ENCODE measurements at places on chromosomes 4 and X.
A peak's percentile ranks its signal among the peaks of the same experiment; 100 is the strongest.

- no peak for DNase-seq
Observed at GRCh38 chr4:29002151-29002550, 1718.0 kb upstream of the PCDH7 start.

DNA sequence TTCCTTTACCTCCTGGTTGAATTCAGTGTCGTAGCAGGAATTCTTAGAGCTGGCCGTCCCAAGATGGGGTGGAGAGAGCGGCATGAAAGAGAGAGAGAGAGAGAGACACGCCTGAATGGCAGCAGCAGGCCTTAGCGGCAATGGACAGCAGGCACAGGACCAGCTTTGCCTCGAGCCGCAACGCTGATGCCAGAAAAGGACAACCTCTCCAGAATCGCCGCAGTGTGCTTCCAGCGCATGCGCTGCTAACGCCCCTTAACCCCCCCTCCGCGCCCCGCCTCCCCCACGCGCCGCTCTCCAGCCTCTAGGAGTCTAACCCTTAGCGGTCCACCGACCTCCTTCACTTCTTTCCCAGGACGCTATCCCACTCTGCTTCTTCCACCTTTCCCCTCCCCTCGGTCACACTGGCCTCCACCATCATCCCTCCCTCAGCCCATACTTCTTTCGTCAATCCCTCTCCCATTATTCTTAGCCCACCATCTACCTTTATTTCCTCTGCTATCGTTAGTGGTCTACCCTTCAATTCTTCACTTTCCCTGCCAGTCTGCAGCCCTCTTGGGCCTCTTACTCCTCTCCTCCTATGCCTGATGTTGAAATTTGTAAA lies 10.5 kb upstream of the ZCCHC13 start:
- DNase-seq: peak; percentile 72

DNA sequence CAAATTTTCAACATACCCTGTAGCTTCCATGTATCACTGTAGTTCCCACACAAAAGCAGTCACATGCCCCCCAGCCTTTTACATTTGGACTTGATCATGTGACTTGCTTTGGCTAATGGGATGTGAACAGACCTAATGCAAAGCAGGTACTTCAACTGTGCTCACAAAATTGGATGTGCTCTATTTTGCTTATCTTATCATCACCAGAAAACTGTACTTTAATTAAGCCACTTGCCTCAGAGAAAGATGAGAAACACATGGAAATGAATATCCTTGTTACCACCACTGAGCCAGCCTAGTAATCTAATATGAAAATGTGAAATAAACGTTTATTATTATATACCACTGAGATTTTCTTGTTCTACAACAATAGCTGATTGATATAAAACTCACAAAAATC lies 402.7 kb upstream of the HTR2C start:
- DNase-seq: no peak

GRCh38 chrX:44094821-44095530 lies 121.8 kb upstream of the NDP start:
- no peak for DNase-seq

GRCh38 chr4:78749258-78749971 lies 26.7 kb upstream of the BMP2K start:
- no peak for DNase-seq

GRCh38 chr4:185656467-185656931 lies 121.2 kb upstream of the PDLIM3 start:
- DNase-seq: no peak

DNA sequence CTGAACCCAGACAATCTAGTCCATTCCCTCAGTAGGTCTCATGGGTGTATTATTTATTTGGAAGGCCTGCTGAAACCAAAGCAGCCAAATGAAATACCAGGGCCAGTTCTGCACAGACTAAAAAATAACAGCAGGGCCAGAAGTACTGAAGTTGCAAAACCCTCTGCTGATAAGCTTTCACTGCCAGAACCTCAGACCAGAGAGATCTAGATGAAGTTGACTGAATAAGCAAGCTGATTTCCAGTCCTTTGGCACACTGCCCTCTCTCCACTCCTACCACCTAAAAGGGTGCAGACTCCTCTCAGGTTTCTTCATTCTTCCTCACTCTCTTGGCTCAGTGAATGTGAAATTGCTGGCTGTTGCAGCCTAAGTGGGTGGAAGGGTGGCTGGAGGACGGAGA lies 276.7 kb upstream of the KLF3 start:
- no peak for DNase-seq

DNA sequence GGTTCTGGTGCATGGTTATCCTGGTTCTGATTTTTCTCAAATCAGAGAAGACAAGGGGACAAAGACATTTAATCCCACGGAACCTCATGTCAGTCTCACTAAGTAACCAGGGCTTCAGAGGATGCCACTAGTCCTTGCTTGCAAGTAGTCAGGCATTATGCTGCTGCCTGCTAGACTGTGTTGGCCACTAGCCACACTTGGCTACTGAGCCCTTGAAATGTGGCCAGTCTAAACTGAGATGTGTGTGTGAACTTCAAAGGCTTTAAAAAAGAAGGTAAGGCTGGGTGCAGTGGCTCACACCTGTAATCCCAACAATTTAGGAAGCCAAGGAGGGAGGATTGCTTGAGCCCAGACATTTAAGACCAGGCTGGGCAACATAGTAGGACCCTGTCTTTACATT lies 48.6 kb upstream of the IGFBP7 start:
- DNase-seq: no peak

DNA sequence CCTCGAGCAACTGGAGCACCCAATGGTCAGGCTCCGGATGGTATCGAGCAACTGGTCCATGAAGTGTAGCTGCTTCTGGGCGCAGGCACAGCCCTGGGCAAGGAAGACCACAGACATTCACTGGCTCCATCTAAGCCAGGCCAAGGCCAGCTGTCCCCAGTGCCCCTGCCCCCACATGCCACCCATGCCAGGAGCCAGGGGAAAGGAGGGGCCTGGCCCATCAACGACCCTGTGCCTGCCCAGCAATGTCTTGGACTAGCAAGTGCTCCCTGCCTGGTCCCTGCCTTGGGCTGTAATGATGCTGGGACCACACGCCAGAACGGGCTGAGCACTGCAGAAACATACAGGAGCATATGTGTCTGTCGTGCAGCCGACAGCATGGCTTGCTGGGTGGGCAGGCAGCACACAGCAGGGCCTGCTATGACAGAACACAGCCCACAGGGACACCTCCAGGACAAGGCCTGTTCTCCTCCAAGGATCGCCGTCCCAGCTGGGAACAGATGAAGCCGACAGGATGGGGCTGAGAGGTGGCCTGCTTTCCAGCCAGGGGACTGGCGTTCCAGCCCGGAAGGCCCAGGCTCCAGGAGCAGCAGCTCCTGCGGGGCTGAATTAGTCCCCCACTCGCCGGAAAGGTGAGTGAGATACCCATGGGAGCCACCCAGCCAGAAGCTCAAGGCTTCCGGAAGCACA lies 11.4 kb upstream of the TREX2 start:
- no peak for DNase-seq

- DNase-seq: no peak
Observed at GRCh38 chrX:4830880-4831557, 1117.6 kb upstream of the PRKX start.

DNA sequence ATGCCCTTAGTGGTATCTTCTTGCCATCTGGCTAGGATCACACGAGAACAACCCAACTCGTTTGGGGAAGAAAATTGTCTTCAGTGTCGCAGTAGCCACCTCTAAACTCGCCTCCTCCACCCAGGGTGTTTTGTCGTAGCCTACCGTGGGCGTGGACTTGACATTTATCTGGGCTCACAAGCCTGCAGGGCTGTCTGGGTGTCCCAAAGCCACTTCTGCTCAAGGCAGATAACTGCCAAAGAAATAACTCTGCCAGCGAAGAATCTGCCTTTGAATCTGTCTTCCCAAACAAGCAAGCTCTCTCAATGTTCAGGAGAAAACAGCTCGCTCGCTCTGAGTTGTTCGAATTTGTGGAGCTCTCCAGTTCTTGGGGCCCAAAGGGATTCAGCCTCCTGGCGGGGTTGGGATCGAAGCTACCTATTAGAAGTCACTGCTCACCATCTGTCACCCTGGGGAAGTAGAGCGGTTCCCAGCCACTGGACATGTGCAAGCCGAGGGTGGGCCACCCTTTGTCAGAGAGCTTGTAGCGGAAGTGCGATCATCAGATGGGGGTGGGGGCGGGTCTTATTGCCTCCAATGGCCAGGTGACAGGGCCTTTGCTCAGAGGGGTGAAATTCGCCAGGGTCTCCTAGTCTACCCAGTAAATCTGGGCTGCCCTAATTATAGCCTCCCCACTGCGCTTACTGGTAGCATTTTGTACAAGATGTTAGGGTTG lies 14.8 kb downstream of the BLOC1S4 start:
- DNase-seq: peak; percentile 64

DNA sequence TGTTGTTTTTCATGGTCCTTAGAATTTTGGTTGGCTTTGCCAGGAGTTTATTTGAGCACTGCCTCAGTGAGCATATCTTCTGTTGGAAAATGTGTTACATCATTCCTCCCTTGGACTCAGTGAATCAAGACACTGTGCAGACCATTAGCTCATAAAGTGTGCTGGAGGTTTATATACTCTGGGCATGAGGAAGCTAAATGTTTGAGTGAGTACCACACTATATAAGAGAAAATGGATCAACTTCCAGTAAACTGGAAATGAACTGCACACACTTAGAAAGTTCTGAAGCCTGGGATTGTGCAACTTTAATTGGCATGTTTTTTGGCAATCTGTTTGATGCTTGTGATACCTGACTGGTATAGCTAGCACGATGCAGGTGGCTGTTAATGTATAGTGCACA lies 75.9 kb downstream of the LIMCH1 start:
- DNase-seq: no peak

DNA sequence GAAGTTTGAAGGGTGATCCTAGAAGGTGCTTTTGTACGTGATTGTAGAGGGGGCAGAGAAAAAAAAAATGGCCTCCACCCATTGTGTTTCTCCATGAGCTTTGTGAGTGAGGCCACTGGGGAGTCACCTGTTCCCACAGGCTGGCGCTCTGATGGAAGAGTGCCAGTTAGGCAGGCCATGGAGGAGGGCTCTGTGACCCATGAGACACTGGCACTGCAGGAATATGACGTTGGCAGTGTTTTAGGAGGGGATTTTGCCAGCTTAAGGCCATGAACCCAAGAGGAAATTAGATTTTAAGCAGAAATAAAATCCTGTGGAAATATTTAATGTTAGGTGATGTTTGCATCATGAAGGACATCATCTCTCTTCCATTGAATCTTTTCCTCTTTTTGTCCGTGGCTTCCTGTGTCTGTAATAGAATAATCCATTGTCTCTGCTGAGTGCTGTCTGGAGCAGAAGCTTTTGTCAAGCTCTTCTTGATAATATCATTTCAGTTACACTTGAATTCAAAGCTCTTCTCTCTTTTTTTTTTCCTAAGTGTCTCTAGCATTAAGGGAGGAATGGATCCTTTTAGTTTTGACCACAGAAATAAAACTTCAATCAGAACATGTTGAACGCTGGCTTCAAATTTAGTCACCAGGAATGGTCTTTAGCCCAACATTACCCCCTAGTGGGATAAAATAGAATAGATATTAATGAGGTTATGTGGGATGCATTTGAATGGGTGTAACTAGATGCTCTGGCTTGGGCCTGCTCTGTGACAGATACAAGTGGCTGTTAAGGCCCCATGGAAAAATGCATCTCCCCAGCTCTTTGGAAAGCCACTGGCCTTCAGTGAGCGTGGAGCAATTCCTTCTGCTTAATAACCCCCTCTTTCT lies 41.0 kb upstream of the UCP1 start:
- peak; percentile 56 for DNase-seq

DNA sequence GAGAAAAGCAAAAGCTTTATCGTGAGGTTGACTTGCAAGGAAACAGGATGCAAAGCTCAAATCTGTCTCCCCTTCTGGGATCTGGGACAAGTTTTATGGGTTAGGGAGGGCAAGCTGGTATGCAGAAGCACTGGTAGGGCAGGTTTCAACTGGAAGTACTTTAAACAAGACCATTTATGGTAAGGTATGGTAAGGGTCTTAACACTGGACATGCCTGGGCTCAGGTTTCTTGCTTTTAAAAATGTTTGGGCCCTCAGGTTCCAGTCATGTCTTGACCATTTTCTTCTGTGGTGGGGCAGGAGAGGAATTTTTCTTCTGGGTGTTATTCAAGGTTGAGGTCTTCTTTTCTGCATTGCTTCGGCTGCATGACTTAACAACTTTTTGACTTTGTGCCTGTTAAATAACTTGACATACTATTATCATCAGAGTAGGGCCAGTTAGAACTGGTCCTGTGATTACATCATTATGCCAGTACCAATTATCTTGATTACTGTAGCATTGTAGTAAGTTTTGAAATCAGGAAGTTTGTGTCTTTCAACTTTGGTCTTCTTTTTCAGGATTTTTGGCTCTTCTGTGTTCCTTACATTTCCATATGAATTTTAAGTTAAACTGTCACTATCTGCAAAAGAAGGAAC lies 33.7 kb downstream of the CD38 start:
- DNase-seq: no peak

- no peak for DNase-seq
Observed at GRCh38 chrX:137387646-137388045, 178.3 kb upstream of the ZIC3 start.

DNA sequence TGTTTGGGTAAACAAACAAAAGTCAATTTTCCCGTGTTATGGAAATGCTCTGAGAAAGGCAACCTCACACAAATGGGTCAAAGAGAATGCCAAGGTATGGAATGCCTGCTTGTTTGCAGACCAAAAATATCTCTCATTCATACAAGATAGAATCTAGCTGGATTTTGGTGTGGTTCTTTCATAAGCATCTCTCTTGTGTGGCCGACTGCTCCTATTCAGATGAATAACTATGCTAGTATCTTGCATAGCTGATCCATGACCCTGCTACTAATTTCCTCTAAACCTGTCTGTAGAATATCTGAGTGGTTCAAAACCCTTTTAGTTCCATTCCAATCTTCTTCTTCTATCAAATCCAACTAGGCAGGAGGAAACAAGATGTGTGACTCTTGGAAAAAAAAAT lies 28.2 kb upstream of the SORBS2 start:
- no peak for DNase-seq

DNA sequence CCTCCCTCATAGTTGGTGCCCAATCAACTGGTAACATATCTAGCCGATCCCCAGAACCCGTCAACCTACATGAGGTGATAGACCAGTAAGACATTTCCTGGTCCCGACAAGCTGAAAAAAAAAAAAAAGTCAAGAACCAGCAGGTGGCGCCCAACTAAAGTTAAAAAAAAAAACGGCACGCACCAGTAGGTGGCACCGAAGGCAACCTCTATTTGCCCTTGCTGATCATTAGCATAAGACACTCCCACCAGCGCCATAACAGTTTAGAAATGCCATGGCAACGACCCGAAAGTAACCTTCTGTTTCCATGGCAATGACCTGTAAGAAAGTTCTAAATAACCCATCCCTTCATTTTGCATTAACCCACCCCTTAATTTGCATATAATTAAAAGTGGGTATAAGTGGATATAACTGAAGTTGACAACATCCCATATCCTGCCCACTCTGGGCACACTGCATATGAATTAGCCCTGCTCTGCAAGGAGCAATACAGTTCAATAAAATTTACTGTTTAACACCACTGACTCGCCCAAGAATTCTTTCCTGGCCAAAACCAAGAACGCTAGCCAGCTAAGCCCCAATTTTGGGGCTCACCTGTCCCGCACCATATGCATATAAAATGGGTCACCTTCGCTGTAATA lies 83.9 kb upstream of the SPANXB1 start:
- peak; percentile 15 for DNase-seq

DNA sequence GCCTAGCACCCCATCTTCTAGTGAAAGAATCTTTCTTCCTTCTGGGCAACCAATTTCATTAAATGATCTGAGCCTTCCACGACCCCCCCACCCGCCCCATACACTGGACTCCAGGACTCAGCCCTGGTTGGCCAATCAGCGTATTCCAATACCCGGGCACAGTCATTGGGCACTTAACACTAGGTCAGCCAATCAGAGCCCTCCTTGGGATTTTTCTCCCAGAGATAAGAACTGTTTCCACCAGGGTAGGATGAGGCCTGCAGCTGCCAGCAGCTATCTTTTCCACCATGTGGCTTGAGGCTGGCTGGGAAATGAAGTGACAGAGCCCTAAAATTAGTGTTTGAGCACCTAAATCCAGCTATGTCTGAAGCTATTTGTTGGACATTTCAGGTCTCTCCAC lies 418.8 kb downstream of the BCOR start:
- no peak for DNase-seq

Measured in suppressor macrophage treated with lipopolysaccharide for 1 hour (primary cell).